Lower lobe of right lung (tissue), 2 donors: ENCODE measurements at places on chromosomes 4 and X. TPM values are rescaled to one million over a fixed set of nuclear protein-coding genes. Genes with fewer than 3 reads are reported as not detected.

The TNMD gene
- total RNA-seq = not detected

The SLC30A9 gene
- 37.7 TPM for total RNA-seq

The CD38 gene
- total RNA-seq = 8.5 TPM

The USP17L20 gene
- not detected for total RNA-seq

The MAD2L1 gene
- total RNA-seq = 2.2 TPM

The BEX3 gene
- 93.9 TPM for total RNA-seq

The HPGDS gene
- total RNA-seq = 12.5 TPM

The IGSF1 gene
- total RNA-seq = 0.09 TPM

The C4orf36 gene
- total RNA-seq = 1.6 TPM

The PGAM4 gene
- not detected for total RNA-seq

DNA sequence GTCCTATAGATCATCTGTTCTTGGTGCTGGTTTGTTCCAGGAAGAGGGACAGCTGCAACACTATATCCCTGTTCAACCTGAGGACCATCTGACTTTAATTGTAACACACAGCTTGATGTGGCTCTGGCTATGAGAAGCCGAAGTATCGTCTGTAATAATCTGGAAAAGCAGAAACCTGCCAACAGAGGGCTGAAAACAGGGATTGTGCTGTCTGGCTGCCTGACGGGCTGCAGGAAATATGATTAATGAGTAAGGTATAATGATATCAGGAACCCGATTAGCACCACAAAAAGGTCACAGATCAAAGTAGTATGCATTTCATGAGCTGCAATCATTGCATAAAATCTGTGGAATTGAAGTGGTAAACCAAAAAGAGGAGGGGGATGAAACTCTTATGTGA lies 170.4 kb upstream of the MAB21L2 start:
- no peak overlapping the region for H3K27ac ChIP-seq
- DNase-seq = no peak
- no peaks in the 10 kb centered on the region for H3K4me1 ChIP-seq
- no peaks in the 10 kb centered on the region for H3K36me3 ChIP-seq
- no peak overlapping the region for H3K4me3 ChIP-seq

DNA sequence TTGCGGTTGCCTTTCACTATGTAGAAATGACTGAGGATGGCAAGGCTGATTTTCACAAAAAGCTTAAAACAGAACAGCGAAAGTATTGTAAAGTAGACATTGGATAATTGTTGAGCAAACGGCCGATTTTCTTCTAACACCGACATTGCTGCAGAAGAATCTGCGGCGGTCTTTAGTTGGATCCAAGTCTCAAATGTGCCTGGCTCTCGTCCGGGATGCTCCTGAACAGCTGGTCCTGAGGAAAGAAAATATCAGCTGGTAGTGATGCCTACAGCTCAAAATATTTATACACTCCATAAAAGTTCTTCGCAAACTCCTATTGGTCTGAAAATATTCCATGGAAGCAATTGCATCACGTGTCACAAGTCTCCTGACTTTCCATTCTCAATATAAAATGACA lies at the start of gene ASB5:
ASB5 (minus strand) TSS at position 260 of the 400 bp plus-strand sequence; CDS start at position 146, 114 bp downstream.
- no peak within 1 kb of the TSS for H3K4me3 ChIP-seq
- H3K27me3 ChIP-seq = no peaks in the 10 kb centered on the region
- H3K27ac ChIP-seq = no peak within 1 kb of the TSS
- no peak for DNase-seq
- no peaks in the 10 kb centered on the region for H3K4me1 ChIP-seq

DNA sequence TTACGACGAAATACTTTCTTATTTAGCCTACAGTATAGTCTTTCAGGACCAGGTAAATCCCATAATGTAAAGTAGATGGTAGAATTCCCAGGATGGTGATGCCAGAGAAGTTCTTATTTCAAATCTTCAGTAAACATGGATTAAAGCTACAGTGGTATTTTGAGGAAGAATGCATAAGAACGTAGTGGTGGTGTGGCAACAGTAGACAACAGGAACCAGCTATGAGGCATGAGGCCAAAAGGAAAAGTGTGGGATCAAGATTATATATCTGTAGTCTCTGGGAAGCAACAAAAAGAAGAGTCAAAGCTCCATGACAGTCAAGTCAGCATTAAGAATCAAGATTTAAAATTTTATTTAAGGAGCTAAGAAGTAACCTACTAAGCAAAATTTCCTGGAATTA lies 60.2 kb downstream of the METTL14 start:
- DNase-seq = no peak
- H3K27me3 ChIP-seq = no peaks in the 10 kb centered on the region
- H3K27ac ChIP-seq = no peak overlapping the region
- H3K36me3 ChIP-seq = peaks cover 53% of the 10 kb centered on the region
- H3K4me1 ChIP-seq = peaks cover 7% of the 10 kb centered on the region

DNA sequence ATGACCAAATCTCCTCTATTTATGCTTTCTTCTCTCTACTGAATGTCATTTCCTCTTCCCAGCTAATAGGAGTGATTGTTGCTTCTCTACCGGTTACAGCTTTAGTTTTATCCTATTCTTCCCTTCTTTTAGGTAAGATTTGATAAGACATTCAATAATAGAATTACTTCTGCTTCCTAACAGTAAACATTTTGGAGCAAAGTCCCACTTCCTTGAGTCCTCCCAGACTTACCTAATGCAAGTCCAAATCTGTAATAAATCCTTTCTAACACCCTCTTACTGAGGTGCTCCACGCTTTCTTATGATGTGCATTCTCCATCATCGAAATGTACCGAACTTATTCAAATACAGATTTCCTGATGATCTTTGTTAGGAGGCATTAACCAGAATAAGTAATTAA lies 79.2 kb upstream of the GPM6A start:
- DNase-seq = no peak
- no peak overlapping the region for H3K4me3 ChIP-seq
- no peaks in the 10 kb centered on the region for H3K27me3 ChIP-seq
- H3K36me3 ChIP-seq = no peaks in the 10 kb centered on the region
- no peak overlapping the region for H3K27ac ChIP-seq
- H3K4me1 ChIP-seq = no peaks in the 10 kb centered on the region

GRCh38 chr4:106767991-106768390 lies 268.1 kb downstream of the DKK2 start:
- no peaks in the 10 kb centered on the region for H3K36me3 ChIP-seq
- DNase-seq = no peak
- no peaks in the 10 kb centered on the region for H3K27me3 ChIP-seq
- no peak overlapping the region for H3K4me3 ChIP-seq
- H3K4me1 ChIP-seq = no peaks in the 10 kb centered on the region
- no peak overlapping the region for H3K27ac ChIP-seq

GRCh38 chr4:25131926-25132325 lies 28.3 kb downstream of the SEPSECS start:
- DNase-seq = no peak
- peaks cover 9% of the 10 kb centered on the region for H3K36me3 ChIP-seq
- H3K27ac ChIP-seq = no peak overlapping the region

- H3K36me3 ChIP-seq = peaks cover 26% of the 10 kb centered on the region
- H3K4me1 ChIP-seq = peaks cover 18% of the 10 kb centered on the region
- H3K27ac ChIP-seq = no peak overlapping the region
- no peak for DNase-seq
- no peak overlapping the region for H3K4me3 ChIP-seq
These were observed 36.6 kb downstream of the TRMT44 start for GRCh38 chr4:8477095-8477635.

DNA sequence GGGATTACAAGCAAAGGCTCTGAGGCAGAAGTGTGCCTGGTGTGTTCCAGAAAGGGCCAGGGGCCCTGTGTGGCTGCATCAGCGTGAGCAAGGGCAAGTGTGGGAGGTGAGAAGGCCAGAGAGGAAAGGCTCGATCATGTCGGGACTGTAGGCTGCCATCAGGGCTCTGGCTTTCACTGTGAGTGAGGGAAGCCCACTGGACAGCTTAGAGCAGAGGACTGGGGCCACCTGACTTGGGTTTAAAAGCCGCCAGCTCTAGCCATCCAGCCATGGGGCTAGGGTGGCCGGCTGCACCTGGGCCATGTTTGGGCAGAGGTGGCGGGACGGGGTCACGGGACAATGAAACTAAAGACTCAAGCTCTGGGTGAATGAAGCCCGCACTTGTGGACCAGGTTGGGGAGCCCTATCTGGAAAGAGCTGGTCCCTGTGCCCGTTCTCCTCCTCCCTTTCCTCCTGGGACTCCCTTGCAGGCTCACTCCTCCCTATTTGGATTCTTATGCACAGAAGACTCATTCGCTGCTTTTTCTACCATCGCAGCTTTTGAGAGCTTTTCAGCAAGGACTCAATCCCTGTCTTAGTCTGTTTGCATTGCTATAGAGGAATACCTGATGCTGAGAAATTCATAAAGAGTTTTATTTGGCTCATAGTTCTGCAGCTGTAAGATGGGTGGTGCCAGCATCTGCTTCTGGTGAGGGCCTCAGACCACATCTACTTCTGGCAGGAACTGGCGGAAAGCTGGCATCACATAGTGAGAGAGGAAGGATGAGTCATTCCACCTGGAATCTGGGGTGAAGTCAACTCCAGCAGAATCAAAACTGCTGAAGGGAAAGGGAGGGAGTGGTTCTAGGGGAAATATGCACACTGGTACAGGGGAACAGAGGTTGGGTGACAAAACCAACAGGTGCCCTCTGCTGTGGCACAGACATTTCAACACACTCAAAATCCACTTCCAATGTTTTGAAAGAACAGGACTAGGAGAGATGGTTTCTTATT lies 15.3 kb downstream of the CTAG1B start:
- no peaks in the 10 kb centered on the region for H3K27me3 ChIP-seq
- H3K27ac ChIP-seq = no peak overlapping the region
- H3K4me1 ChIP-seq = no peaks in the 10 kb centered on the region
- no peak overlapping the region for H3K4me3 ChIP-seq
- H3K36me3 ChIP-seq = no peaks in the 10 kb centered on the region
- no peak for DNase-seq

GRCh38 chr4:94746746-94747145 lies 11.0 kb upstream of the BMPR1B start:
- no peaks in the 10 kb centered on the region for H3K4me1 ChIP-seq
- no peaks in the 10 kb centered on the region for H3K36me3 ChIP-seq
